ENCODE measurements at places on chromosomes 16 and 17.

GRCh38 chr17:4565209-4566141 is 5.1 kb upstream of the GGT6 start:
- DNase-seq = peak; percentile 61

- DNase-seq = no peak
Observed at GRCh38 chr16:12381662-12382061, 405.1 kb downstream of the SNX29 start.

- no peak for DNase-seq
Observed at GRCh38 chr17:78558181-78558850, 18.9 kb downstream of the DNAH17 start.

GRCh38 chr16:31179219-31179746 is 656 bp upstream of the FUS start:
- no peak for DNase-seq

DNA sequence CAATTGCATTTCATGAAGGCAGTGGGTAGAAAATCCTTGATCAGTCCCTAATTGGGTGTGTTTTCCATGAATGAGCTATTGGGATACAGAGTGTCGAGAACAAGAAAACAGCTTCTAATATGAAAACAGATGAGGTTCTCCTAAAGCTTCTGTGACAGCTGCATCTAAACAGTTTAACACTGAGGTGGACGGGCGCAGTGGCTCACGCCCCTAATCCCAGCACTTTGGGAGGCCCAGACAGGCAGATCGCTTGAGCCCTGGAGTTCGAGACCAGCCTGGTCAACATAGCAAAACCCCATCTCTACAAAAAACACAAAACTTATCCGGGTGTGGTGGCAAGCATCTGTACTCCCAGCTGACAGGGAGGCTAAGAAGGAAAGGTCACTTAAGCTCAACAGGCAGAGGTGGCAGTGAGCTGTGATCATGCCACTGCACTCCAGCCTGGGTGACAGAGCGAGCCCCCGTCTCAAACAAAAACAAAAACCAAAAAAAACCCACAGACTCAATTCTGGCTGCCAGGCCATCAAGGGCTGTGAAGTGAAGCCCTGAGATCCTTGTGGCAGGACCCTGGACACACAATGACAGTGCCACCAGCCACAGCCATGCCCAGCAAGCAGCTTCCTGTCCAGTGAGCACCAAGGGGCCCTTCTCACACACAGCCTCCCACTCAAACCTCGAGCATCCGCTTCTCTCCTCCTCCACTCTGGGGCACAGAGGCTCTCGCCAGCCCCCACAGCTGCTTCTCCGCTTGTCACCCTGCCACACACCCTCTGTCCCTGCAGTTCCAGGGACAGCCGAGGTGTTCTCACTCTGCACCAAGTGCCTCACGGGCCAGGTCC is 44.0 kb downstream of the ANKRD11 start:
- DNase-seq = peak; percentile 38

- no peak for DNase-seq
Observed at GRCh38 chr17:45836047-45837044, 8.3 kb upstream of the SPPL2C start.

DNA sequence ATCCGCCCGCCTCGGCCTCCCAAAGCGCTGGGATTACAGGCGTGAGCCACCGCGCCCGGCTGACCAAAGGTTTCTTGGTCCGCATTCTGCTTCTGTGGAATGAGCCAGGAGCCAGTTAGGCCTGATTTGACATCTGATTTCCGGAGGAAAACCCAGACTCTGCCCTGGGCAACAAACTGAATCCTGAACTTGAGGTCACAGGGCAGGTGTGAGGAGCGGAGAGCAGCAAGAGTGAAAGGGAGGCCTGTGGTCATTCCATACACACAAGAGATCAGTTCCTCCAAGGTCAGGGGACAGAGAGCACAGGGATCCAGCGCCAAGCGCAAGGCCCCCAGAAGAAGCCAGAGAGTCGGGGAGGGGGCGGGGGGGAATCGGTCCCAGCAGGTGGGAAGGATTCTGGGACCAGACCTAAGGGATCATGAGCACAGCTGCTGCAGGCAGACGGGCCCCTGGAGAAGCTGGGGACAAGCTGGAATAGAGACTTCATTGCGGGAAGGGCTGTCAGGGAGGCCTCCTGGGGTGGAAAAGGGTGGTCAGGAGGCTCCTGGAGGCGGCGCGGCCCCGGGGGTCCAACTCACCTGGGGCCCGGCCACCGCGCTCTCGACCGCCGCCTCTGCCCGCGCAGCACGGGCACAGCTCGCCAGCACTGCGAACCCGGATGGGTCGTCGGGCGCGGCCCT is 436 bp downstream of the SHPK start:
- DNase-seq = no peak

GRCh38 chr17:69588827-69589239 is 174.3 kb downstream of the MAP2K6 start:
- no peak for DNase-seq

DNA sequence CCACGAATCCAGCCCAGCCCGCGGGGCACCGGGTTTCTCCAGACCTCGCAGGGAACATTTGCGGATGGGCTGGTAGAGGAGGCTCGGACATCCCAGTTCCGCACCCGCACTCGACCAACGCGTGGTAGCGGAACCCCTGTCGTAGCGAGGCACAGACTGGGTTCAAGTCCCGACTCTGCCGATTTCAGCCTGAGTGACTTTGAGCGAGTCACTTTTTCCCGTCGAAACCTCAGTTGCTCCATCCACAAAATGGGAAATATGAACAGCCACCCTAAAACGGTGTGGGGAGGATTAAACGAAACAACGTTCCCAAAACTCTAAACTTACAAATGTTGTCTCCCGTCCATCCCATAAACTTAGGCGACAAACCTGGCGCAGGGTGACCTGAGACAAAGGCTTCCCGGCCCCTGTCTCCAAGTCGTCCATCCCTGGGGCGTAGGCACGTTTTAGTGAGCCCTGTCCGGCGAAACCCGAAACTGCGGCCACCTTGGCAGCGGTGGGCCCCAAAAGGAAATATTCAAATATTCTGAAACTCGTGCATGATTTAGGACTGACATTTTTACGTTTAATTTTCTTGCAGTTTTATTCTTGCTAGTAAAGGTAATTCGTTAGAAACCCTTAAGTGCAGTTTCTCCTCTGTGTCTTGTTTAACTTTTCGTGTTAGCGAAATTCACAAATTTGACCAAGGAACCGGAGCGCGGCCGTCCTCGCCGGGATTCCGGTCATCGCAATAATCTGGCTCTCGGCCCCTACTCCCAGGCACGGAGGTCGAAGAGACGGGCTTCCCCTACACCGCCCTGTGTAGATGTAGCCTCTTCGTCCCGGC is 1.9 kb upstream of the MLLT6 start:
- peak; percentile 54 for DNase-seq

DNA sequence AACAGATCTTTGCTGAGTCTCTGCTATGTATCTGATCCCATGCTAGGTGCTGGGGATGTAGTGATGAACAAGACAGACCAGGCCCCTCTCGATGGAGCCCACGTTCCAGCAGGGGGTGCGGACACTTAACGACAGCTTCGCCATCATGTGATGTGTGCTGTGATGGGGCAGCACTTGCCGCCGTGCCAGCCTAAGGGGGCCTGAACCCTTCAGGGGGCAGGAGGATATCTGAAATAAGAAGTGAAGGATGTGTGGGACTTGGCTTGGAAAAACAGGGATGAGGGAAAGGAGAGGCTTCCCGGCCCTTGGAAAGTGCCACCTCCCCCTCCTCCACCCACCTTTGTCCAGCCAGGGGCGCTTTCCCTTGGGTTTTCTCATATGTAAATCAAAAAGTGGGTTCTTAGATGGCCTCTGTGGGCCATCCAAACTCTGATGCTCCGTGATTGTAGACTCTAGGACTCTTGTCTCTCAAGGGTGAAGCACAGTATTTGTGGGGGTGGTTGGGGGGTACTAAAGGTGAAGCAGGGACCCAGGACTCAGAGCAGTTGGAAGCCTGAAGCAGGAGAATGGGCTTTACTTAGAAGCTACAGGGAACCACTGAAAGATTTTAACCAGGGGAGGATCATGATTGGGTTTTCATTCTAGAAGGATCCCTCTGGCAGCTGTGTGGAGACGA is 4.0 kb upstream of the DLX3 start:
- no peak for DNase-seq

DNA sequence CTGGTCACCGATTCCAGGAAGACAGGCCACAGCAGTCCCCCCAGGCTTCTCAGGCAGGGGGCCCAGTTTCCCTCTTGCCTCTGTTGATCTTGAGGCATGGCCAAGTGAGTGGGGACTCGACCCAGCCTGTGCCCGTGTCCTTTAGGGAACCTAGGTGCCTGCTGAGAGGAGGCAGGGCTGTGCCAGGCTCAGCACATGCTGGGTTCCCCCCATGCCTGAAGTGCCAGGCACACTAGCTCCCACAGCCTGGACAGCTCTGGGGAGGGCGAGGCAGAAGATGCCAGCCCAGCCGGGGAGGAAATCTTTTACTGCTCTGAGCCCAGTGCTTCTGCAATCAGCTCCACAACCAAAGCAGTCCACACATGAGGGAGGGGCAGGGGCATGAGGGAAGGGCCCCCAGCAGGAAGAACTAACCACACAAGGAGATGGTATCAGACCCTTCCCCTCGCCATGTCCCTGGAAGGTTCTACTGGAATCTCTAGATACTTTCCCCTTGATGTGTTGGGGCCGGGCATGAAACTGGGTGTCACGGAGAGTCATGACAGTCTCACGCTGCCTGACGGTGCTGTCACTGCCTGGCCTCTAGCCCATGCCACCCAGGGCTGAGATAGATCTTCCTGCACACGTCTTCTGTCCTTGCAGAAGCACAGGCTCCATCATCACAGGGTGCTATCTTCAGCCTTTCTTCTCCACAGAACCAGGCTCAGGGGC is 25.5 kb downstream of the MYO18A start:
- DNase-seq = peak; percentile 30

DNA sequence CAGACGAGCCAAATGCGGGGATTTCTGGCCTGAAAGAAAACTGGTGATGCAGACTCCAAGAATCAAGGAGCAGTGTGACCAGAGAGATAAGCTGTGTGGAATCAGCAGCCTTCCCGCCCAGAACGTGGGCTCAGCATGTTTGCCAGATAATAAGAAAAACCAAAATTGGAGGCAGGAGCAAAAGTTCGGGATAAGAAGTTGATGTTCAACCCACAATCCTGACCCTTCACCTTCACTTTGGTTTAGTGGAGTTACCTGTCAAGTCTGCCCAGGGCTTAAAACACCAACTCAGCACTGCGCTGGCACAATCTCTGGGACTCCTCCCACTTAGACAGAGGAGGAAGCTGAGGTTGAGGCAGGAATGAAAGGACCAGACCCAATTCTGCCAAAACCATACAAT is 3.1 kb downstream of the SLC43A2 start:
- no peak for DNase-seq

DNA sequence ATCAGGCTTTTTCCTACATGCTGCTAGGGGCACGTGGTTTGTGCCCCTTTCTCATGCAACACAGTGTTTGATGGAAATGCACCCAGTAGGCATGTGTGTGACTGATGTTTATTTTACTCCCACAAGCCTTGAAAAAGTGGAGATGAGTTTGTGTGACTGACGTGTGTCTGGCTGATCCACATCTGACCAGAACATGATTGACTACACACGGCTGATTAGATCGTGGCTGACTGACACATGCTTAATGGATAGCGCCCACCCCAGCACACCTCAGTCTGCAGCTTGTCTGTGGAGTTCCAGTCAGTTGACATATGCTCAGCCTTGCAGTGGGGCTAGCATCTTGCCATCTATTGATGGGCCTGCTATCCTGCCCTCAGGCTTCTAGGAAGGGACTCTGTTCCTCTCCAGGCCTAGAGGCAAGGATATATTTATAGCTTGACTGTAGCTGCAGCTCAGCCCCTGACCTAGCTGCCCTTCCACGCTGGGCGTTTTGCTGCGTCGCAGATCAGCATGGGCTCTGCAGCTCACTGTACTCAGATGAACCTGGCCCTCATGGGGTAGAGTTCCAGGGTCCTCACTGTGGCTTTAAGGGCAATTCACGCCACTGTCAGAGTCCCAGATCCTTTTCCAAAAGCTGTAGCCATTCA is 112.3 kb downstream of the HS3ST2 start:
- DNase-seq = no peak

DNA sequence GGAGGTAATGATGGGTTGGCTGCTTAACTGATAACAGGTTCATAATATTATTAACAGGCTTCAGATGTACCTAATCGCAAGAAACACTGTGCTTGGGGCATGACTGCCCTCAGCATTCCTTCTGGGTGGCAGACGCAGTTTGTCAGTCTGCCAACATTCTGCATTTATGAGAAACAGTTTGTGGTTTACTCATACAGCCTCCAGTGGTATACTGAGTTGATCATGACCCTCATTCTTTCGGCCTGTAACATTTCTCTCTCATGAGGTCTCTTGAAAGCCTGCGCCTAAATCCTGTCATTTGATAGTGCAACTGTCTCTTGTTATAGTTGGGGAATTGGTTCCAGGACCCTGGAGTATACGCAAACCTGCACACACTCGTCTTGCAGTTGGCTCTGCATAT is 4.9 kb upstream of the RUSF1 start:
- DNase-seq = no peak

GRCh38 chr16:47143677-47144558 is at the start of gene NETO2:
Gene NETO2, minus strand, starts transcription at chr16:47143945. Its CDS starts 333 bp downstream, at chr16:47143612.
- DNase-seq = peak; percentile 68

DNA sequence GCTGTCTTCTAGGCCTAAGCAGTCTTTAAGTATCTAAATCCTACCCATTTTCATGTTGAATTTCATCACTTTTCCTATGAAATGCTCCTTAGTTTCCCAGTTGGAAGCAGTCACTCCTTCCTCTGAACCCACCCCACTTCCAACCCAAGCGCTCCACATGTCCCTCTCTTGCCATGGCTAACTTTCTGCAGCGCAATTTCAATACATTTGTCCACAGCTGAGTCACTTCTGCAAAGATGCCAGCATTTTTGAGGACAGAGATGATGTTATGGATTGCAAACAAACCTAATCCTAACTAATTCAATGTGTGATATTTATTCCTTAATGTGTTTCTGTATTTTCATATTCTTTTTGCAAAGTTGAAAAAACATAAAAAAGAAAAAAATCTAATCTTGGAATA is 71.7 kb downstream of the HLF start:
- no peak for DNase-seq

- no peak for DNase-seq
Observed at GRCh38 chr17:28500712-28501379, 5.3 kb upstream of the FOXN1 start.

All from stimulated activated naive CD8-positive, alpha-beta T cell treated with anti-CD3 and anti-CD28 coated beads, Interleukin-15, Interleukin-2, amounts not matched to agents 100 U/mL and 50 U/mL, for 24 hours (primary cell).